Kasumi-1 (cell line): ENCODE measurements at places on chromosomes 4 and X.

DNA sequence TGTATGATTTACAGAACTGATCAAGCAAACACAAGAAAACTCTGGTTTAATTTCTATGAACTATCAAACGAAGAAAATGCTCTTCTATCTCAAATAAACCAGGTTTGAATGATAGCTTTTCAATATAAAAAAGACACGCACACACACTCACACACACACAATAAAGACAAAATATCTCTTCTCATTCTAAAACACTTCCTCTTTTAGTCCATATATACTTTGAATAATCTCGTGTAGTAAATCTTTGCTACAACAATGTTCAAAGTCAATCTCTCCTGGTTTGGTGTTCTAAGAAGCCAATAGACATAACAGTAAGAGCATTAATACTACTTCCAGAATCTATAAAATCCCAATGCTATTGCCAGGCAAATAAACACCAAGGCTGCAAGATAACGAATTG is 13.3 kb downstream of the CXCL2 start:
- DNase-seq: peak; percentile 15

DNA sequence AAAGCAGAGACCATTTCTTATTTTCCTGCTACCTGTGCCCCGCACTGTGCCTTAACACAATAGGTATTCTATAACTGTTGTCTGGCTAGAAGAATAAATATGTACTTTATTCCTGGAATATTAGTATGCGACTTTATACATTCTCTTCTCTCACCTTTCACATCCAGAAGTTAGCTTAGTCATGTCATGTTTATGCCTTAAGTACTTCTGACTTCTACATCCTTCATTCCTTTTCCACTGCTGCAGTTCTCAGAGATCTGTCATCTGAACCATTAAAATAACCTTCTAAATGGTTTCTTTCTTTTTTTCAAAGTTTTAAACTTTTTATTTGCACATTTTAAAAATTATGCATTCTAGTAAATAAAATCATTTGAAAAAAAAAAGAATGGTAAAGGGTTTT is 34.4 kb downstream of the KIF4A start:
- no peak for DNase-seq

DNA sequence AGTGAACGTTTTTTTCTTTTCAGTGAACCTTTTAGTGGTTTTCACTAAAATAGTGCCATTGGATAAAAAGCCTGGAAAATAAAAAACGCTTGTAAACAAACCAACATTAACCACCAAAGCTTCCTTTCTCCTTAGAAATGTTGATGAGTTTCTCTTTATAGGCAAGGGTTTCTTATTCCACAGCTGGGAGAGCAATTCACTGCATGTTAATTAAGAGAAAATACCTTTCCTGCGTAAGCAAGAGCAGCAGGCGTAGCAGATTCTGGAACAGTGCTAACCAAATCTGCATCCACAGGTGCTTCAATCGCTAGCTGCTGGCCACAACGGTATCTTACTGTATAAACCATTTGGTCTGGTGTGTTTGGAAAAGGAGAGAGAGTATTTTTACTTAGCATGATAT is 13.3 kb upstream of the AASDH start:
- no peak for DNase-seq

DNA sequence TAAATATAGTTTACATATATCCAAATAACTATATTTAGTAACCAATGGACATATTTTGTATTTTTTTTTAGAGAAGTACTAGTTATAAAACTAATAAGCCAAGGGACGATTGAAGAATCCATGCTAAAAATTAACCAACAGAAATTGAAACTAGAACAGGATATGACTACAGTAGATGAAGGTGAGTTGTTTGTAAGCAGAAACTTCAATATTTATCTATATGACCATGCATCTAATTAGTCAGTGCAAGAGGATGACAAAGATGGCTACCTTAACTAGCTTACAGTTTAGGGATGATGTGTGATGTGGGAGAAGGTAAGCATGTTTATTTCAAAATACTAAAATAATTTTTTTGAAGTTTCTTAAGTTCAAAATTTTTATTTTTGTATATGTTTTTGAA is 57.7 kb downstream of the HPGDS start:
- DNase-seq: no peak

DNA sequence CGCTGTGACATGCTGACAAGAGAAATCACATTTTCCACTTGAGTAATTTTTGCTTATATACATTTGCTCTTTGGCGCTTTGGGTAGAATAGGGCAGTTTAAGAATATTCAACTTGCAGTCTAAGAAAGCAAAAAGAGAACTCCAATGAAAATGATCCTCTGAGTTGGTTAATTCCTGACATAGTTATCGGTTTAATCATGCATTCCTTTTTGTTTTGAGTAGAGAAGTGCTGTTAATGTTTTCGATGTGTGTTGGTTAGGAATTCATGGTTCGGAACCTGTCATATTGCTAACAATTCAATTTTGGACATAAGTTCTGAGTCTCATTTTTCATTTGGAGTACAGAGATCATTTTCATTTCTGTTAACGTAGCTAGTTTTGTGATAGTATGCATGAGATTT is 700.6 kb upstream of the PITX2 start:
- no peak for DNase-seq

GRCh38 chr4:99949999-99950912 is at the start of gene H2AZ1:
Gene H2AZ1 (minus strand): TSS chr4:99950275. CDS start chr4:99950170, 105 bp downstream.
- peak; percentile 98 for DNase-seq

GRCh38 chrX:56314334-56314733 is 82.2 kb downstream of the KLF8 start:
- DNase-seq: no peak

GRCh38 chr4:107740950-107741701 is 21.1 kb upstream of the PAPSS1 start:
- no peak for DNase-seq

- no peak for DNase-seq
Observed at GRCh38 chr4:77917075-77917474, 54.4 kb downstream of the MRPL1 start.

GRCh38 chr4:5478169-5478568 is 230.2 kb downstream of the EVC2 start:
- DNase-seq: no peak

DNA sequence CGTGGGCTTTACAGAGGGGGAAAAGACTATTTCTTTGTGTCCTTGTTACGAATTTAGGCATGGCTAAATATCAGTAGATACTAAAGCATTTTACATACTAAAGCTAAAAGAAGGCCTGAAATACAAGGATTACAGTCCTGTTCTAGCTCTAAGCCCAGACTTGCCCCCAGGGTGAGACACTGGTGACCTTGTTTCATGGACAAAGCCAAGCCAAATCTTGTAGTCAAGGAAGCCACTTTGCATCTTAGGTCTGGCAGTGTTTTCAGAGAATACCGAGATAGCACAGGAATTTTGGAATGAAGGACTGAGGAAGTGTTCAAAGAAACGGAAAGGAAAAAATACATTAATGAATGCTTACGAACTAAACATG is 733 bp upstream of the G3BP2 start:
- no peak for DNase-seq

DNA sequence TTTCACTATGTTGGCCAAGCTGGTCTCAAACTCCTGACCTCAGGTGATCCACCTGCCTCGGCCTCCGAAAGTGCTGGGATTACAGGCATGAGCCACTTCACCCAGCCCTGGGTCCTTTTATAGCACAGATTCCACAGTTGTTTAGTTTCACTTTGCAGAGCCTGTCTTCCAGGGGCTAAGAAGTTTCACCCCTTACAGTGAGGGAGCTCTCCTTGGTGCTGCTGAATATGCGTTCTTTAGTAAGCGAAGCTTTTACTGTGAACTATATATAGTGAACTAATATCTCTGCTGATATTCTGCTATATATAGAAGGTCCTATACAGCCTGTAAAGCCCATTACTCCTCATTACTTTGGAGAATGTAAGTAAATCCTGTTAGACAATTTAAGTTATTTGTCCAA is 4.2 kb downstream of the TCEAL6 start:
- peak; percentile 46 for DNase-seq

DNA sequence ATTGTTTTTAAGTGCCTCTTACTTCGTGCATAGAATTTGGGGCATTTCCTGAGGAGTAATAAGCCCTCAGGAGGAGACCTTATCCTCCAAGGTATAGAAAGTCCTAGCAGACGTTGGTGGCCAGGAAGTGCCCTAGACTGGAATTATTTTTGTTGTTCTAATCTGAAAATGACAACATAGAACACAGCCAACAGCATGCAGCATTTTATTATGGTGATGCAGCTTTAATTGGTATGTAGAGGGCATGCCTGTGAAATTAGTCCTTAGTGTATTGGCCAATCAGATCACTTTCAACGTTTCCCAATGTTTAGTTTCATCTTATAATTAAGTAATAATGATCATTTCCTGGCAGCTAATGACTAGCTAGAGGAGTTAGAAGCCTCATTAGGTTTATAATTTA is 199.2 kb downstream of the SHROOM3 start:
- no peak for DNase-seq

GRCh38 chr4:25448379-25449109 is 71.5 kb downstream of the ANAPC4 start:
- no peak for DNase-seq

- DNase-seq: no peak
Observed at GRCh38 chr4:173211838-173212237, 43.2 kb downstream of the GALNT7 start.

- DNase-seq: peak; percentile 32
Observed at GRCh38 chr4:148007314-148007760, 275.4 kb downstream of the ARHGAP10 start.

GRCh38 chr4:159042097-159042605 is 60.7 kb upstream of the RAPGEF2 start:
- peak; percentile 16 for DNase-seq

- DNase-seq: no peak
Observed at GRCh38 chr4:151671541-151672059, 89.2 kb downstream of the GATB start.

DNA sequence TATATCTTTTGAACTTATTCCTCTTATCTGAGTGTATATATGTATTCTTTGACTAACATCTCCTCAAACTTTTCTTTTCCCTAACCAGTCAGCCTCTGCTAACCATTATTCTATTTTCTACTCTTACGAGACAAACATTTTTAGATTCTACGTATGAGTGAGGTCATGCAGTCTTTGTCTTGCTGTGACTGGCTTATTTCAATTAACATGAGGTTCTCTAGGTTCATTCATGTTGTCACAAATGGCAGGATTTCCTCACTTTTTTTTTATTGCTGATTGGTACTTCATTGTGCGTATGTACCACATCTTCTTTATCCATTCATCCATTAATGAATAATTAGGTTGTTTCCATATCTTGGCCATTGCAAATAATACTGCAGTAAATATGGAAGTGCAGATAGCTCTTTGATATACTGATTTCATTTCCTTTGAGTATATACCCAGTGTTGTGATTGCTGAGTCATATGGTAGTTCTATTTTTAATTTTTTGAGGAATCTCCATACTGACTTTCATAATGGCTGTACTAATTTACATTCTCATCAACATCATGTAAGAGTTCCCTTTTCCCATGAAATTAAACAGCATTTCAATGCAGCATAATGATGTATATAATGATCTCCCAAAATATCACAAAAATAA is 80.1 kb downstream of the HS3ST1 start:
- no peak for DNase-seq

- no peak for DNase-seq
Observed at GRCh38 chrX:119041175-119041574, 31.6 kb upstream of the CT47C1 start.

DNA sequence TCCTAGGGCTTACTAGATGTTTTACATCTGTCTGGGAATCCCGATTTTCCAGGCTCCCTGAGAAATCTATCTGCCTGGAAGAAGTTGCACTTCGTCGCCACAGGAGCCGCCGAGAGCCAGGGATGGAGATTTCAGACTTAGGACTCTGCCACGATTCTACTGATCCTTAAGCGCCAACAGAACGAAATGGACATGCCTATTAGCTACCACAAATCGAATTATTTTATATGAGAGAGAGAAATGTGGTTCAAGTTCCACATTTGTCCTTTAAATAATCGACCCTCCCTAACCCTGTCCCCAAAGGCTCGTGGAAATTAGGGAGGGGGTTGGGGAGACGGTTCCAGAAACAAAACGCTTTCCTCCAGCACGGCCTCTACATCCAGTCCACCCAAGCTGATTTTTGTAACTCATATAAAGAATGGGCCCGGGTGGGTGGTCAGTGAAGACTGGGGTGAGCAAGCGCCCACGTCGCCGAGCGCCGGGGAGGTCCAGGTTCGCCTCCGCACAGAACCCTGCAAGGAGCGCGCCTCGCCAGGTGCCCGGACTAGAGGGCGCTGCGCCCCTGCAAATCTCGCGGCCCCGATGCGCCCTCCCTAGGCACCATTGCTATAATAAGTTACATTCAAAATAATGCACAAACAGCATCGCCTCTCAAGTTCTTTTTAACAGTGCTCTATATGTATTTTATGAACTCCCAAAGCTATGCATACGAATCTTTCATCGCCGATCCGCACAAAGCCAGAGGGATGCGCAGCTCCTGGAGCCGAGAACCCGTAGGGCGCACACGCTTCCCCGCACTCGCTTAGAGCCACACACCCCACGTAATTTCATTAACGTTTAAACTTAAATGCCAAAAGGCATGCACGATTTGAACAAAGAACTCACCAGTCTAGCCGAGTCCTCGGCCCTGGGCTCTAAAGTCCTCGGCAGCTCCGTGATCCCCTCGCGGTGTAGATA is 2.1 kb upstream of the FAT1 start:
- no peak for DNase-seq

GRCh38 chr4:52954560-52955170 is 92.5 kb downstream of the RASL11B start:
- DNase-seq: no peak

DNA sequence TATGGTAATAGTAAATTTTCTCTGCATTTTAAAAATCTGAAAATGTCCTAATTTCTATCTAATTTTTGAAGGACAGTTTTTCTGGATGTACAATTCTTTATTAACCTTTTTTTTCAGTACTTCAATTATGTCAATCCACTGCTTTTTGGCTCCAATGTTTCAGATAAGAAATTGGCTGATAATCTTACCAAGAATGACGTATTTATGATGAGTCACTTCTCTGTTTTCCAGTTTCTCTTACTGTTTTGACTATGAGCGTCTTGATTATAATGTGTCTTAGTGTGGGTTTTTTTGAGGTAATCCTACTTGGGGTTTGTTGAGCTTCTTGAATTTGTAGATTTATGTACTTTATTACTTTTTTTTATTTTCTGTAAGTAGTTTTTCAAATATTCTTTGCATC is 47.2 kb downstream of the UGT2B11 start:
- no peak for DNase-seq

GRCh38 chr4:44535981-44536380 is 87.4 kb upstream of the KCTD8 start:
- DNase-seq: no peak

DNA sequence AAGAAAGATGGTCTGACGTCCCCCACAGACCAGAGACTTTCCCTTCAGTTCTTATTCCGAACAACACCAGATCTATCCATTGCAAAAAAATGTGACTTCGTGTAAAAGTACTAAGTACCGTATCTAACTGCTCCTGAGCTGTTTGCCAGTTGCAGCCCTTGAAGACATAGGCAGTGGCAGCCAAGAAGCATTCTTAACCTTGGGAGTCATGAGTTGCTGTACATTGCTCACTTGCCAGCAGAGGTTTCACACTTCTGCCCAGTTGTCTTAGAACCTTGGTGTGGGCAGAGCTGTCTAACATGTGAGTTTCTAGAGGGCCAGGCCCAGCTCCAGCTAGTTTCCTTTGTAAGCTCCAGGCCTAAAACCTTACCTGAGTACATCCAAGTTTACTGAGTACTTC is 10.5 kb upstream of the CHRDL1 start:
- DNase-seq: no peak

GRCh38 chr4:98423009-98423408 is 161.8 kb downstream of the RAP1GDS1 start:
- no peak for DNase-seq

GRCh38 chr4:184310171-184310567 is 92.5 kb upstream of the ENPP6 start:
- peak; percentile 24 for DNase-seq

GRCh38 chr4:113998079-113998478 is 18.6 kb upstream of the ARSJ start:
- DNase-seq: no peak
